ENCODE measurements at places on chromosomes 2 and 18.

- DNase-seq = no peak
These were observed 139.7 kb downstream of the BCL11A start for GRCh38 chr2:60413814-60414168.

DNA sequence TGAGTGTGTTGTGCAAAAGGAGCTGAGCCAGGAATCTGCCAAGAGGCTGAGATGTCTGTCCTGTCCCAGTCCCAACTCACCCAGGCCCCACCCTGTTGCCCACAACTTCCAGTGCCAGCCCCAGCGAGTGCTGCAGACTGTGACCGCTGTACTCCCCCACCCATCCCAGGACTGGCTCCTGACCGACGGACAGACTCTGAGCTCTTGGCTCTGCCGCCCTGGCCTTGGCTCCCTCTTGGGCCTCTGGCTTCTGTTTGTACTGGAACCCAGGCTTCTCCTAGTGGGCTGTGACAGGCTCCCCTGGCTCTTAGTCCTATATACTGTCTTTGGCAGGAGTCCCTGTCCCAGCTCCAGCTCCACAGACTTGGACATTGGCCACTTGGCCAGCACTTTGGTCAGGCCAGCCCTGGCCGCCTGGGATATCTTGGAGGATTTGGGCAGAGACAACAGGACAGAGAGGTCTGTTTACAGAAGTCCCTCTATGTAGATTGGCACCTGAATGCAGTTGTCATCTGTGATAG, 41.1 kb downstream of the ACOXL start:
- no peak for DNase-seq

DNA sequence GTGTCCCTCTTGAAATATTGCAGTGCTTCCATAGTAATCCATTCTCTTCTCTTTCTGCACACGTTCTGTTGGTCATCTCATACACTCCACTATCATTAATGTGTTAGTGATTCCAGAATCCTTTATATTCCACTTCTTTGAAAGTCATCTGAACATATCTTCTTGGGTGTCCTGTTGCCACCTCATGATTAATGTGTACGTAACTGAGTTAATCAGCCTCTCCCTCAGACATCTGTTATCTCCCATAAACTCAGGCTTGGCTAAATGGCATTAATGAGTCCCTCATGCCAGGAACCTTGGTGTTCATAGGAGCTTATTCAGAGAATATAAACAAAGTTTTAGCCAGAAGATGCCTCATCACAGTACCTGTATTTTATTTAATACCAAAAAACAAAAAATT, 126.4 kb downstream of the NCOA1 start:
- no peak for DNase-seq

DNA sequence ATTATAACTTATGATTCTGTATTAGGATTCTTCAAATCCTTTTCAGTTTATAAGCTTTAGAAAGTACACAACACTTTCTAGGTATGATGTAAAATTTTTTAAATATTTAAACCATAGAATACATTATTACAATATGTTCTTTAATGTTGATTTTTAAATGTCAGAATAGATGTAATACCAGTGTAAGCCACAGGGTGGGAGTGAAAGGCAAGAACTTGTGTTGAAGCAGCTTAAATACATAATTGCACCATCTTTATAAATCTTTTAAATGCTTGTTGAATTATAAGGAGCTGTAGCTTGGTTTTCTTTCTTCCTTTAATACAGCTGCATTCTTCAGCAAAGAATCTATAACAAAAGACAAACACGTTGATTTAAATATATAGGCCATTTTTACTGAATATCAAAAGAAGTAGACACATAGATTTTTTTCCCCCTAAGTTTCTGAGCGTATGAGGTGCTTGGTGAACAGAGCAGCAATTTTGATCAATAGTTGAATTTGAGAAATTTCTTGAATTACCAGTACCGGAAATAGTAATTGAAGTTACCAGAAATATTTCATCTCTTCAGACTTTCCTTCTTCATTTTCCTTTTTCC, 63.0 kb downstream of the TANK start:
- DNase-seq = no peak

- DNase-seq = no peak
These were observed 40.3 kb downstream of the PMAIP1 start for GRCh38 chr18:59940068-59940467.

- DNase-seq = no peak
These were observed 78.7 kb downstream of the LPIN1 start for GRCh38 chr2:11824901-11825828.

GRCh38 chr2:231182513-231182899, 15.9 kb upstream of the ARMC9 start:
- DNase-seq = no peak

Data from urinary bladder (tissue), 4 donors.